ENCODE measurements at places on chromosomes 3 and 15.
A peak's percentile ranks its signal among the peaks of the same experiment; 100 is the strongest.

GRCh38 chr15:77032052-77032646 lies 37.2 kb downstream of the PSTPIP1 start:
- no peak for DNase-seq

GRCh38 chr3:122355612-122356011 lies 27.4 kb downstream of the MIX23 start:
- peak; percentile 7 for DNase-seq

- DNase-seq = no peak
Observed at GRCh38 chr3:64460877-64461276, 226.9 kb downstream of the ADAMTS9 start.

- no peak for DNase-seq
Observed at GRCh38 chr15:91795235-91795634, 58.3 kb upstream of the SLCO3A1 start.

DNA sequence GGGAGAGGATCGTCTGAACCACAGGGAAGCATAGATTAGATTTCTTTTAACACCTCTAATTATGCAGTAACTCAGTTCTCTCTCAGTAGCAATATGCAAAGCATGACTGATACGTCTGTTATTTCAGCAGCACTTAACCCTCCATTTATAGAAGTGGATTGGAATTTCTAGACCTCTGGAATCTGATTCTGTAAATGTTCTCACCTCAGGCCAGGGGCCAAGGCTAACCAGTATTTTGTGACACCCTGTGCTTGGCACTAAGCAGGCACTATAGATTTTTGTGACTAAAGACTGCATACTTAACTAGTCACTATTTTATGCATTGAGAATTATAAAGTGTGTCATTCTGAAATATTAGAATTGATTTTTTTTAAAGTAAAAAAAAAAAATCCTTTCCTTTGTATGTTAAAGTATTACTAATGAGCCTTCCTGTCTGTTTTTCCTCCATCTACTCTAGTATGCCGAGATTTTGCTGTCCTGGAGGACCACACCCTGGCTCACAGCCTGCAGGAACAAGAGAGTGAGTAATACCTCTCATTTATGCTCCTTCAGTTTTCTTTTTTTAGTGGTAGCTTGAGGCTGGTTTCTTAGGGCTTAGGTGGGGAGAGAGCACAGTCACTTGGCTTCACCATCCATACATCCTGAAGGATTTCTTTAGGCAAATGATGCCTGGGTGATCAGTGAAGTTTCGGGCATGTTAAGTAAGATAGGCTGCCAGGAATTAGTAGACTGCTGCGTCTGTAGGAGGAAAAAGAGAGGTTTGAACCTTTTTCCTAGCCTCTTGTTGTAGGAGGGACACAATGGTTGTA lies 26.5 kb upstream of the UTS2B start:
- no peak for DNase-seq

DNA sequence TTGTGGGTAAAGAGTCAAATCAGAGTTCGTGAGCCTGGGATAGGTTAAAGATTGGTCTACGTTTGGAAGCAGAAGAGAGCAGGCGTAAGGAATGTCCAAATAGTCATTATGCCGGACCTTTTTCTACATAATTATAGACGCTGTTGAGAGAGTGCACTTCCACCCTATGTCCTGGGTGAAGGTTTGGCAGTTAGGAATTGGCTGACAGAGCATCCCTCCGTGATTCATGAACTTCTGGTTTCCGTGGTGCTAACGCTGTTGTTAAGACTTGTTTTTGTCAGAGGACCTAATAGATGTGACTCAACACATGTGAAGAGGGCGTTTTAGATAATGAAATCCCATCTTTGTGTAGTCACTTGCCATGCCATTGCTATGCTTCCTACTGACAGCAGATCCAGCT lies 1.1 kb downstream of the EAF1 start:
- no peak for DNase-seq

DNA sequence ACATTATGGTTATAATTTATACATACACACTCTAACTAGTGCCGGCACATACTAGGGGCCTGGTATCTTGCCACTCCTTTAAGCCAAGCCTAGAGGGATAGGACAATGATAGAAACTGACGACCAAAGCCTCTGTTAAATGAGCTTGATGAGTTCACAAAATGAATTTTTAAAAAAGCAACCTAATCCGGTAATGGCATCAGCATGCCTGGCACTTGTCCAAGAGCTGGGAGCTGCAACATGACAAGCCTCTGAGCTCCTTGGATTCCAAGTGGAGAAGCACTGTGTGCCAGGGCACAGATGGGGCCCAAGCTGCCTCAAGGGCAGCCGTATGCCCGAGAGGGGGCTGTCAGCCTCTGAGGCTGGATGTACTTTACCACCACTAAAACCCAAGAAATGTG lies 9.7 kb downstream of the ETV5 start:
- DNase-seq = no peak

GRCh38 chr3:71492974-71493771 lies 90.4 kb downstream of the FOXP1 start:
- DNase-seq = no peak

- no peak for DNase-seq
Observed at GRCh38 chr3:174398761-174399160, 460.4 kb upstream of the NAALADL2 start.

- no peak for DNase-seq
Observed at GRCh38 chr15:52673312-52673711, 5.9 kb downstream of the ATOSA start.

DNA sequence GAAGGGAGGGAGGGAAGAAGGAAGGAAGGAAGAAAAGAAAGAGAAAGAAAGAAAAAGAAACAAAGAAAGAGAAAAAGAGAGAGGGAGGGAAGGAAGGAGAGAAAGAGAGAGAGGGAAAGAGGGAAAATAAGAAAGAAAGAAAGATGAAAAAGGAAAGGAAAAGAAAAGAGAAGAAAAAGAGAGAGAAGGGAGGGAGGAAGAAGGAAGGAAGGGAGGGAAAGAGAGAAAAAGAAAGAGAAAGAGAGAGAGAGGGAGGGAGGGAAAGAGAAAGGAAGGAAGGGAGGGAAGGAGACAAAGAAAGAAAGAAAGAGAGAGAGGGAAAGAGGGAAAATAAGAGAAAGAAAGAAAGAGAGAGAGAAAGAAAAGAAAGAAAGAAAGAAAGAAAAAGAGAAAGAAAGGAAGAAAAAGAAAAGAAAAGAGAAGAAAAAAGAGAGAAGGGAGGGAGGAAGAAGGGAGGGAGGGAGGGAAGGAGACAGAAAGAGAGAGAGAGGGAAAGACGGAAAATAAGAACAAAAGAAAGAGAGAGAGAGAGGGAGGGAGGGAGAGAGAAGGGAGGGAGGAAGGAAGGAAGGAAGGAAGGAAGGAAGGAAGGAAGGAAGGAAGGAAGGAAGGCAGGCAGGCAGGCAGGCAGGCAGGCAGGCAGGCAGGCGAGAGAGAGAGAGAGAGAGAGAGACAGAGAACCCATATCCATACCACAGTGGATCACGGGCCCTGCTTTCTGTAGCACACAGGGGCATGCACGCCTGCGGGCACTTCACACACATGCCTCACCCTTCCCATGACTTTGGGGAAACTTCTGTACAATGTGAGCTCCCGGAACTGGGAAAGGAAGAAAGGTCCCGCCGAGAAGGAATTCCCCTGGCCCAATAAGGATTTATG lies 52.5 kb downstream of the ADCY5 start:
- DNase-seq = no peak

DNA sequence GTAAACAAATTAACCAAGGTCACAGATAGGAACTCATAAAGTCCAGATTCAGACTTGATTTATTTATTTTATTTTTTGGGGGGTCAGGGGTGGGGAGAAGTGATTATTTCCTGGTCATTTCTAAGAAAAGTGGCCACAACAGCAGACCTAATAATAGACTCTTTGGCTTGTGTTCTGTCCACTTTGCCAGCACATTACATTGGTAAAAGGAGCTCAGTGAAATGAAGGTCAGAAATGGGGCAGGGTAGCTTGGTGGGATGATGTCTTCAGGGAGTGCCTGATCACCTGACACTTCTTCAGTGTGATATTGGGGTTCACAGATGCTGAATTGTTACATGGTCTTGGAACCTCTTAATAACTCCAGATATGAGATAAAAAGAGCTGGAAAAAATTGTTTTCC lies 10.1 kb downstream of the VPS8 start:
- no peak for DNase-seq

DNA sequence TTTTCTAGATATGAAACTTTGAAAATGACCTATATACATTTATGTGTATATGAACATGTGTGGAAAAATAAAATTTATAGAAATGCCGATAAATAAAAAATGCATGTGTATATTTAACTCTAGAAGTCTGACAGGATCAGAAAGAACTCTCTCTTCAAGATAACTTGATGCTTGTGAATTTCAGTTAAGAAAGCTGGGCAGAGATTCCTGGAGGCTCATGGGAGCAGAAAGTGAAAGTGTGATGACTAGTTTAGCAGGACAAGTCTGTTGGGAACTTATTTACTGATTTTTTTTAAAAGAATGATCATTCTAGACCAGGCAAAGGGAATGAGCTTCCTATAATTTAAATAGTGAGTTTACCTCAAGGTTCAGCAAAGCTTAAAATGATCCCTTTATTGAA lies 81.5 kb upstream of the KCNAB1 start:
- no peak for DNase-seq

DNA sequence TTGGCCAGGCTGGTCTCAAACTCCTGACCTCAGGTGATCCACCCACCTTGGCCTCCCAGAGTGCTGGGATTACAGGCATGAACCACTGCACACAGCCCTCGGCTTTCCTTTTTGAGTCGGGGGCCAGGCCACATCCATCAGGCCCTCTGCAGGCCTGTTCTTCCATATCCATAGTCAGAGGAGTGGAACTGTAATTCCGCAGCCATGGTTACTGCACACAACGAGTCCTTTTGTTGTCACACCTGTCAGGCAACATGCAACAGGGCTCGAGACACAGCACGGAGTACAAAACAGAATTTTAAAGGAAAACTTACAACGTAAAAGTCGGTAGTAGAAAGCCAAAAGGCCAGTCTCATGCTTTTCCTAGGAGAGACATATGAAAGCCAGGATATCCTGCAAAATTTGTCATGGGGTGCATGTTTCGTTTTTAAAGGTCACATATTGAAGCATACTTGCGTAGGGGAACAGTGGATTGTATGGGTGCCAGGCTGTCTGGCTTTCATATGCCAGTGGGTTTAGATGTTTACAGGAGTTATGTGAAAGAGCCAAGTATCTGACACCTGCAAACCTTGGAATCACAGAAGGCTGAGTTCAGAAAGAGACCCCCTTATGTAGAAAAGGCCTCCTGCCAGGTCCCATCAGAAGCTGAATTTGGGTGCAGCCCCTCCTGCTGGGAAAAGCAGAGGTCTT lies 63.2 kb upstream of the LPP start:
- DNase-seq = peak; percentile 35

GRCh38 chr15:75156326-75157215 lies 45.1 kb upstream of the C15orf39 start:
- DNase-seq = no peak

GRCh38 chr15:80982205-80982604 lies 7.4 kb downstream of the MESD start:
- peak; percentile 60 for DNase-seq

- no peak for DNase-seq
Observed at GRCh38 chr15:101348015-101348414, 53.0 kb upstream of the SNRPA1 start.

GRCh38 chr15:41836713-41837454 lies 1.8 kb upstream of the PLA2G4B start:
- no peak for DNase-seq

DNA sequence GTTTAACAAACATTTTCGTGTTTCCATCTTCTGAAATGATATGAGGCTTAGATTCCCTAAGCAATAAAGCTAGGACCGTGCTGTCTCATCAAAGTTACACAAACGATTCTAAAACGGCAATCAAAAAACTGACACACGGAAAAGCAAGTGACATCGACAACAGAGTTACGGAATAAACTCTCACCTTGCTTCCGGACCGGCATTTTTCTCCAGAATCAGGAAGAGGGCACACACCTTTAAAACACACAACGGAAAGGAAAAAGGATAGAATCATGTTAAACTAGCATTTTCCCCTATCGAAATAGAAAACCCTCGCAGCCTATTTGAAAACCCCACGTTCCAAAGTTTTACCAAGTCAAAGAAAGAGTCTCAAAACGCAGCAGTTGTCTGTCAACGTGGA lies 1.4 kb downstream of the DLG1 start:
- peak; percentile 32 for DNase-seq

DNA sequence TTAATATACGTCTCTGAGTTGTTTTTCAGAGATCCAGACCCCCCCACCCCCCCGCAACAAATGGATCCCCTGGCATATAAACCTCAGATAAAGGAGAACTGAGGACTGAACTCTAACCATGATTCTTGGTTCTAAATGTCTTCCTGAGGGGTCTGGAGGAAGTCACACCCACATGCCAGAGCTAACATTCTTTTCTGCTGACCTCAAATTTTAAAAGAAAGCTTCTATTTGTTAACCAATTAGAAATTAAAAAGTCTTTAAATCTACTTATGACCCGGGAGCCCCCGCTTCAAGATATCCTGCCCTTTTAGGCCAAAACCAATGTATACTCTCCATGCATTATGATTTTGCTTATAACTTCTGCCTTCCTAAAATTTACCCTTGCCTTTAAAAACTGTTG lies 188.3 kb downstream of the ECT2 start:
- no peak for DNase-seq

GRCh38 chr15:57138349-57138788 lies 219.9 kb downstream of the TCF12 start:
- DNase-seq = peak; percentile 41

GRCh38 chr3:12658593-12659058 lies 5.3 kb downstream of the RAF1 start:
- no peak for DNase-seq

- DNase-seq = no peak
Observed at GRCh38 chr3:38265604-38266307, at the start of gene SLC22A13. TSS of gene SLC22A13 (plus strand) at chr3:38265812. CDS start at chr3:38265861, 49 bp downstream.

- no peak for DNase-seq
Observed at GRCh38 chr15:71301958-71302621, 186.8 kb downstream of the THSD4 start.

DNA sequence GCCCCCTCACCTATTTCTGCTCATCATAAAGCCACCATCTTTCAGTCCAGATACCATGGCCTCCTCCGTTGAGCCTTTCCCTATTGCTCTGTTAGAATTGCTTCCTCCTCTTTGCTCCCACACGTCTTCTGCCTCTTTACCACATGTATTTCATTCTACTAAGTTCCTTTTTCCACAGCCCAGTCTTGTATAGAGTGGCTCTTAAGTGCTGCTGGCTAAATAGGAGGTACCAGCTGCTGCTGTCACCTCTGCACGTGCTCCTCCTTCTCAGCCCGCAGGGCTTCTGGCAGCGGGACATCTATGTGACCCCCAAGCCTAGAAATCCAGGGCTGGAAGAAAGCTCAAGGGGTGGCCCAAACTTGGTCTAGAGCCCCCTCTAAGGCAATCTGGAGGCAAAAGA lies 38.8 kb upstream of the PLXND1 start:
- no peak for DNase-seq

- no peak for DNase-seq
Observed at GRCh38 chr3:44761101-44761423, 357 bp downstream of the KIAA1143 start.

- DNase-seq = peak; percentile 80
Observed at GRCh38 chr15:26889298-26889898, 22.5 kb downstream of the GABRA5 start.

GRCh38 chr3:57544181-57545125 lies at the start of gene DNAH12:
TSS of gene DNAH12 (minus strand) at chr3:57544344. CDS start at chr3:57542870, 1,474 bp downstream.
- peak; percentile 4 for DNase-seq
